ENCODE measurements at places on chromosomes 11 and 22. TPM values are rescaled to one million over a fixed set of nuclear protein-coding genes. Genes with fewer than 3 reads are reported as not detected.

RBX1 gene
- total RNA-seq = 93.3 TPM

AHNAK gene
- 176 TPM for total RNA-seq

PARVB gene
- 36.5 TPM for total RNA-seq

NCF4 gene
- not detected for total RNA-seq

HTR3B gene
- total RNA-seq = not detected

SAA4 gene
- total RNA-seq = not detected

CTSF gene
- 5.0 TPM for total RNA-seq

GPR83 gene
- 0.16 TPM for total RNA-seq

ESAM gene
- total RNA-seq = not detected

SAA1 gene
- 160 TPM for total RNA-seq

C11orf87 gene
- under 0.01 TPM for total RNA-seq

LRRC10B gene
- not detected for total RNA-seq

PRAME gene
- total RNA-seq = not detected

SLC7A4 gene
- total RNA-seq = 0.47 TPM

BBOX1 gene
- not detected for total RNA-seq

POU2F3 gene
- total RNA-seq = not detected

VWA5A gene
- 16.1 TPM for total RNA-seq

RAG2 gene
- not detected for total RNA-seq

DDX25 gene
- total RNA-seq = 0.62 TPM

FAM227A gene
- 0.16 TPM for total RNA-seq

IGF2 gene
- total RNA-seq = 1.0 TPM

OR2AG2 gene
- 0.11 TPM for total RNA-seq

MRPL40 gene
- total RNA-seq = 56.0 TPM

LRRC75B gene
- total RNA-seq = 14.9 TPM

OR2AG1 gene
- total RNA-seq = not detected

TYR gene
- total RNA-seq = not detected

HTR3A gene
- not detected for total RNA-seq

SLCO2B1 gene
- total RNA-seq = not detected

OSM gene
- total RNA-seq = not detected

TRIM29 gene
- total RNA-seq = 178 TPM

MS4A8 gene
- not detected for total RNA-seq

C11orf21 gene
- not detected for total RNA-seq

LZTR1 gene
- 29.2 TPM for total RNA-seq

MCM5 gene
- 83.5 TPM for total RNA-seq

TBX1 gene
- total RNA-seq = 22.6 TPM

KCNJ11 gene
- not detected for total RNA-seq

THRSP gene
- not detected for total RNA-seq

OTOG gene
- not detected for total RNA-seq

KRTAP5-3 gene
- not detected for total RNA-seq

SCUBE2 gene
- 1.3 TPM for total RNA-seq

WNT7B gene
- total RNA-seq = 3.4 TPM

CATSPER1 gene
- total RNA-seq = not detected

C22orf42 gene
- total RNA-seq = not detected

SLC22A12 gene
- not detected for total RNA-seq

IL18 gene
- total RNA-seq = 31.6 TPM

MRGPRE gene
- not detected for total RNA-seq

KCNJ5 gene
- total RNA-seq = 12.3 TPM

KCNJ4 gene
- total RNA-seq = not detected

FIBIN gene
- total RNA-seq = 0.46 TPM

CRYBA4 gene
- not detected for total RNA-seq

FAM83F gene
- total RNA-seq = 46.1 TPM

SHISA8 gene
- total RNA-seq = not detected

PPARA gene
- 15.8 TPM for total RNA-seq

LMO1 gene
- total RNA-seq = not detected

MDK gene
- 22.3 TPM for total RNA-seq

SEC14L3 gene
- total RNA-seq = not detected

CNGA4 gene
- total RNA-seq = not detected

NXPE1 gene
- total RNA-seq = not detected

SULT4A1 gene
- 0.08 TPM for total RNA-seq
